CD4-positive, alpha-beta T cell treated with Interleukin-6 at 100 ng/mL for 8 hours (primary cell): ENCODE measurements at places on chromosomes 7 and 10.
A peak's percentile ranks its signal among the peaks of the same experiment; 100 is the strongest.

DNA sequence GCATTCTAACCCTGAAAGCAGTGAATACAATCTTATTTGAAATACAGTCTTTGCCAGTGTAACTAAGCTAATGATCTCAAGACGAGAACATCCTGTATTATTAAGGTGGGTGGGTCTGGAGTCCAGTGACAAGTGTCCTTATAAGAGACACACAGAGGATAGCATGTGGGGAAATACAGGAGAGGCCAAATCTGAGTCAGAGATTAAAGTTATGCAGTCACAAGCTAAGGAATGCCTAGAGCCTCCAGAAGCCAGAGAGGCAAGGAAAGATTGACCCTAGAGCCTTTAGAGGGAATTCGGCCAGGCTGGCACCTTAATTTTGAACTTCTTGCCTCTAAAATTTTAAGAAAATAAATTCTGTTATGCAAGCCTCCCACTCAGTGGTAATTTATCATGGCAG is 87.5 kb upstream of the HGF start:
- DNase-seq = no peak

DNA sequence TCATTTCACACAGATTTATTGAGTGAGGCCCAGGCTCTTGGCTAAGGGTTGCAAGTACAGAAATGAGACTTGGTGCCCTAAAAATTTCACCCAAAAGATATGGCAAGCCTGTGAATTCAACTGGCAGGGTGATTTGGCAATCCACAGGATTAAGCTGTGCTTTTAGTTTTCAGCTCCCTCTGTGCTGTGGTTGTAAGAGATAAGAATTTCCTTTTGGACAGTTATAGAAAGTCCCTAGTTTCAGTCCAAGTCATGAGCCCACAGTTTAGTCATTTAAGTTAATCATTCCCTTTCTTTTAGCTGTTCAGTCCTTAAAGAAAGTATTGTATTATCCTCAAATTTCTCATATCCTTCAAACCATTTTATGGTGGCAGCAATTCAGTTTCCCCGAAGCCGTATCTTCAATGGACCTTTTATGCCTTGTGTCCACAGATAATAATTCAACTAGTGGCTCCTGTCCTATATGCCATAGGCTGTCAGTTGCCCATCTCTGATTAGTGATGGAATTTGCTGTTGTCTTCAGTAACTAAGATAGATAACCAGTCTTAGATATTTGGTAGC is 73.4 kb upstream of the NAMPT start:
- no peak for DNase-seq

GRCh38 chr10:14126697-14127440 is 203.9 kb downstream of the FRMD4A start:
- DNase-seq = no peak

- DNase-seq = peak; percentile 40
Observed at GRCh38 chr7:21967598-21968003, 21.9 kb upstream of the CDCA7L start.

DNA sequence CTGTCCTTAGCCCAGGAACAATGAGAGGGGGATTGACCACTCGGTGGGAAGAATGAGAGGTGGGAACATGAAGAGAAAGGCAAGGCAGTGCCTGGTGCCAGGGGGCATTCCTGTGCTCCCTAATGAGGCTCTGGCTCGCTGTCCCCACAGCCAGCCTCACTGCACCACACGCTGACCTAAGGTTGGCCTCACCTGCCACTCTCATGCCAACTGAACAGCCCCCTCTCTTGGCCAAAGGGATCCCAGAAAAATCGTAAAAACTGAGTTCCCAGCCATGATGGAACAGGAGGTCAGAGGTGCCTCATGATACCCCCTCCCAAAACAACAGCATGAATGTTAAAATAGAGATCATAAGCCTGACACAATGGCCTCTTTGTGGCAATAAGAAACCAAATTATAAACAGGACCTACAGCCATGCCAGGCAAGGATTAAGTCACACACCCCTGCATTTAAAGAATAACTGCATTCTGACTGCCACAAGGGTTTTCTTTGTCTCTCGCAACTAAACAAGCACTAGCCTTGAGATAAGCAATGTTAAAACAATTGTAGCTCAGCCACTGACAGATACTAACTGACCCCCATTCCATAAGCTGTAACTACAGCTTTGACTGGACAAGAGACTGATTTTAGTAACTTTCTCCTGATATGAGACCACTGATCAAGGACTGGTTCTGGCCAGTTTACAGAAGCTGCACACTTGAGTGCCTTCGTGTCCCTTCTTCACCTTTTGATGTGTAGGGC is 149.2 kb downstream of the SH2D4B start:
- DNase-seq = no peak

GRCh38 chr10:1049425-1049958 is 573 bp upstream of the IDI1 start:
- DNase-seq = no peak

GRCh38 chr10:103395754-103396066 is 565 bp downstream of the ATP5MK start:
- DNase-seq = no peak

DNA sequence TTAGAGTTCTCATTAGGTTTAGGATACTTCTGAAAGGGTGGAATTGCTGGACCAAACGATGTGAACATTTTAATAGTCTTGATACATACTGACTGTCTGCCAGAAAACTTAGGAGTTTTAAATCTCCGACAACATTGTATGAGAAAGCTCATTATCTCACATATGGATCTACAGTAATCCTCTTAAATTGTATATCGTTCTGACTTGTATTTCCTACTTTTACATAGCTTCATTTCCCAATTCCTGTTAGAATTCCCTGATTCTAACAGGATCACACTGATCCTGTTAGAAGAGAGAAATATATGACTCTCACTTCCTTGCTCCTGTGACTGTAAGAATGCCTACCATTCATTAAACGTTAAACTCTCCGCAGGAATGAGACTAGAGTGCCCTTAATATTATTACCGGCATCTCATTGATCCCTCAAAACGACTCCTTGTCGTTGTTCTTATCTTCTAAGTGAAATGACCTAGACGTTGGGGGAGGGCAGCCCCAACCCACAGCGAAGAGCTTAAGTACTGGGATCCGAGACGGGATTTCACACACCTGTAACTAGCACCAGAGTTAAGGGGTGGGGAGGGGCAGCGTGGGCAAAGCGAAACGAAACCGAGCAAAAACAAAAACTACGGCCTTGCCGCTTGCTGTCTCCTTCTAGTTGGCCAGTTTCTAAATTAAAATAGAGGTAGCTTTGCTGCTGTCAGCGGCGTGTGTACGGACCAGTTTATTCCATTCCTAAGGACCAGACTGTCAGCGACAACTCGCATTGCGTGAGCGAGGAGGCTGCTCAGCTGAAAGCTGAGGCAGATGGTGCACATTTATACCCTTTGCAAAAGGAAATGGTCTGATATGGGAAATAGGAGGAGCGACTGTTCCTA is 678 bp upstream of the TMEM106B start:
- peak; percentile 33 for DNase-seq

DNA sequence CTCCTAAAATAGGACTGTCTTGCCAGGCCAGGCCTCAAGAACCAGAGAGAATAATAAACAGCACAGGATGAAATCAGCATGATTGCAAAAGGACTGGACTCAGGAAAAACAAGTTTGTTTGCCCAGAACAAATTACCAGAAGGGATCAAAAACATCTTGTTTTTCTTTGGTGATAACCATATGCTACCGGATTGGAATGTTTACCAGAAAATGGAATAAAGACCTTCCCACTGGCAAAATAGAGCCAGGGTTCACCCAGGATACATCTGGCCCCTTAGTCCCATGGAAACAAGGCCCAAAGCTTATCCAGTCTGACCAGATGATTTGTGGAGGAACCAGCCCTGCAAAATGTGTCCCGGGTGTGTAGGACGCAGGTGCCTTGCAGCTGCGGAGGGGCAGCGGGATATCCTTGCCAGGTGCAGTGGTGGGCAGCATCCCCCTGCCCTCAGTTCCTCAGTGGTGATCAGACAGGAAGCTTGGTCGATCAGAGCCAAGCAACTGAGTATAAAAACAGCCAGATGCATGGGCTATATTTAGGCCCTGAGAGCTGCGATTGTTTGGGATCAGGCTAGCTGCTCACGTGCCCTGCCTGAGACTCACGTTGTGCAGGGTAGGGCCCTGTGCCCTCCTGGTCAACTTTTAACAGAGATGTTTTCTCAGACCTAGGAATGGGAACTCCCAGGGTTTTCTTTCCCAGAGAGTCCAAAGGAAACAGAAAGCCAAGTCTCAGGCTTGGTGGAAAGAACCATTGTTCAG is 4.6 kb upstream of the ZNF22 start:
- DNase-seq = no peak

GRCh38 chr10:113540845-113541548 is 11.9 kb upstream of the HABP2 start:
- DNase-seq = no peak

GRCh38 chr10:101235766-101236165 is 6.5 kb upstream of the LBX1 start:
- no peak for DNase-seq

DNA sequence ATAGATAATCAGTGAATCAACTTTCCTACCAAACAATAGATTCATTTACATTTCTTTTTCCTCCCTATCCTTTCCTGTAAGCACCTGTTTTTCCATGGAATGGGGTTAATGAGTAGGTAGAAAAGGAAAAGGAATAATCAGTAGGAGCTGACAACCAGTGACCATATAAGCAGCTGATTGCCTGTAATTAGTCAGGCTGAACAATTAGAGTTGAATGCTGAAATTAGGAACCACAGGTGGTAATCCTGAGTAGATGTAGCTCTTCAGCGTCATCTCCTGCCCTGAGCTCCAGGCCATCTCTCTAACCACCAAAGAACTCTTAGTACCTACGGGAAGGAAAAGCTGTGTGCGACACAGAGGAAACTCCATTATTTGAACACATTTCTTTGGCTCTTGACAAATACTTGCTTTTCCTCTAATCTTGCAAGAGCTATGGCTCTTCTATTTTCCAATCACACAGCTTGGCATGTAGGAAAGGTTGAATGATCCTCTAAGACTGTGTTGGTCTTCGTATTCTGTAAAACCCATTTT is 63.8 kb downstream of the KLHDC10 start:
- no peak for DNase-seq

DNA sequence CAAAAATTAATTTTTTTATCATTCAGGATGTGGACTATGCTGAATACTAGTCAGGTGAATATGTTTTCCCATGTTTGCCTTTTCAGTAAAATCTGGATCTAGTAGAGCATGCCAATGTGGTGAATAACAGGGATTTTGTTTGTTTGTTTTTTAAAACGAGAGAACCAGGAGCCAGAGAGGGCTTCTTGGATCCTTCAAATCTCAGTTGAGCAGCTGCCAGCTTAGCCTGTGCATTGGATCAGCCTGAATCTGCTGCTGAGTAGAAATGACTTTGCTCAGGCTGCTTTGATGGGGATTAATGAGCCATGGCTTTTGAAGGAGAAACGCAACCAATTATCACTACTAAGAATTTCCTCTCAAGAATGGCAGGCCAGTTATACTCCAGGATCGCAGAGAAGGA is 493.8 kb downstream of the ARL4A start:
- DNase-seq = no peak

GRCh38 chr7:99499371-99499720 is 735 bp downstream of the ZNF394 start:
- peak; percentile 33 for DNase-seq

- DNase-seq = no peak
Observed at GRCh38 chr10:116254422-116255155, 18.4 kb downstream of the GFRA1 start.

- DNase-seq = no peak
Observed at GRCh38 chr10:123093489-123093888, 42.3 kb upstream of the HMX3 start.

- no peak for DNase-seq
Observed at GRCh38 chr7:143512488-143513340, 35.0 kb downstream of the TAS2R41 start.

DNA sequence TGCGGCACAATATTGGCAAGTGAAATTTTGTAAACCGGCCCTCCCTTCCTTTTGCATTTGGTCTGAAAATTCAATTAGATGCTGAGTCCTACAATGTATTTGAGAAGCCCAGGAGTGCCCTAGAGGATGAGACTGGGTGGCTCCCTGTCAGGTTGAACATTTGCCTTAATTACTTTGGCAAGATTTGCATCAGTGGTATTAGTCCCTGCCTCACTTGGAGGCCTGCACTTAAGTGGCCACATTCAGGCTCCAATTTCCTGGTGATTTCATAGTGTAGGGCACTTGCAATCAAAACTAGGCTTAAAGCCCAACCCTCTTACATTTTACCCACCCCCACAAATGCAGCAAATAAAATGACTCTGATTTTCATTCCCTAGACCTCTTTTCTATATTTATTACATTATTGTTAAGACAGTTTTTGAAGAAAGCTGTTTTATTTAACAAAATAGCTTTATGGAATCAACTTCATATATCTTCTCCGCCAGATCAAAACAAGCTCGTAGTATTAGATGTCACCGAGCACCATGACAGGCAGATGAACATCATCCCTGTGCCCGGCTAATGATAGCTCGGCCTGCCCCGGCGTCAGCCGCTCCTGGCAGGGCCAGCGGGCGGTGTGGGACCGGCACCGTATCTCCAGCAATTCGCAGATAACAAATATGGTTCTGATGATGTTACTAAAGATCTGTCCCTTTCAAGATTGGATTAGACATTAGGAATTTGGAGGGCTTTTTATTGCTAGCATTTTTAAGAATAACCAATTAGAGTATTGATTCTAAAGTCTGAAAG is 73.6 kb downstream of the EGFR start:
- no peak for DNase-seq

- no peak for DNase-seq
Observed at GRCh38 chr10:78859266-78859665, 209.5 kb upstream of the ZMIZ1 start.

DNA sequence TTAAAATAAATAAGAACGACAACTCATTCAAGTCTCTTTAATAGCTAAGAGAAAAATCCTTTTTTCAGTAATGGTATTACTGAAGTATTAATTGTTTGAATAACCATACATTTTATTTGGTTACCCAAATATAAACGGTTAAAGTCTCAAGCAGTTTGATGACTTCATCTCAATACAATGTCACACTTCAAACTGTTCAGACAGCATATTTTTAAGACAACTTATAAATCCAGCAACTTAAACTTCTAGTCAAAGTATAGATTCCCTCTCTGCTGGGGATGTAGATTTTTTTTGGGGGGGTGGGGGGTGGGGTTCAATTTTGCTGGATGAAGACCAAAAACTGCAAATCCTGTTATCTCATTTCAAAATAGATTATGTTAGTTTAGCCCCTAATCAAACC is 42.0 kb downstream of the GNA12 start:
- DNase-seq = no peak

GRCh38 chr10:63256009-63256773 is 123.1 kb downstream of the NRBF2 start:
- no peak for DNase-seq

- DNase-seq = no peak
Observed at GRCh38 chr10:87723500-87723899, 63.8 kb downstream of the PAPSS2 start.

DNA sequence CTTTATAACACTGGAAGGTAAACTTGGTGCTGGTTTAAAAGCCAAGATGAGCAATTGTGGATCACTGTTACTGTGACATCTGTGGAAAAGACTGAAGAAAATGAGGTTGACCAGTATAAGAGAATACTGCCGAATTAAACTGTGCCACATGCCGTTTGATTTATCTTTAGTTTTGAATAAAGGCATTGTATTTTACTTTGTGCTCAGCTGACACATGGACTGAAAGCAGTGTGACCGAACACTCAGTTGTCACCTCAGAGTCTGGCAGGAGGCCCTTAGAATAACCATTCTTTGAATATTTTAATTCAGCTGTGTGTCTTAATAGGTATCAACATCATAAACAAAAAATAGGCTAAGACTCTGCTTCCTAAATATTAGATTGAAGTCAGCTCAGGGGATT is 133.7 kb upstream of the GJD4 start:
- no peak for DNase-seq
